ENCODE measurements at places on chromosomes 5 and 9.

DNA sequence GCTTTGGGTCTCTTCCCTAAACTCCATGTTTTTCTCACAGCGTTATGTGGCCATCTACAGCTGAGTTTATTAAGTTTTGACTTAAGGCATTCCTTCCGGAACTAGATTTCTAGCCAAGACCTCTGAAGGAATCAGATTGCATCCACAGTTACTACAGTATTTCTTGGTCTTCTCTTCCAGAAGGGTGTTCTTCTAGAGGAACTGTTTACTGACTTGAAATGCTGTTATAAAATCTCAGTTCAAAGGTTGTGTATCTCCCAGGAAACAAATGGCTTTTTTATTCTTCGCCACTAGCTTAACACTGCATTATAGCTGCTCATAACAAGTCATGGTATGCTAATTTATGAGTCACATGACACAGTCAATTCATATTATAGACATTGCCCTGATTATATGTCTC lies 55.3 kb upstream of the RAD23B start:
- no peak for DNase-seq

GRCh38 chr9:7178729-7179128 lies 421.0 kb downstream of the KDM4C start:
- no peak for DNase-seq

DNA sequence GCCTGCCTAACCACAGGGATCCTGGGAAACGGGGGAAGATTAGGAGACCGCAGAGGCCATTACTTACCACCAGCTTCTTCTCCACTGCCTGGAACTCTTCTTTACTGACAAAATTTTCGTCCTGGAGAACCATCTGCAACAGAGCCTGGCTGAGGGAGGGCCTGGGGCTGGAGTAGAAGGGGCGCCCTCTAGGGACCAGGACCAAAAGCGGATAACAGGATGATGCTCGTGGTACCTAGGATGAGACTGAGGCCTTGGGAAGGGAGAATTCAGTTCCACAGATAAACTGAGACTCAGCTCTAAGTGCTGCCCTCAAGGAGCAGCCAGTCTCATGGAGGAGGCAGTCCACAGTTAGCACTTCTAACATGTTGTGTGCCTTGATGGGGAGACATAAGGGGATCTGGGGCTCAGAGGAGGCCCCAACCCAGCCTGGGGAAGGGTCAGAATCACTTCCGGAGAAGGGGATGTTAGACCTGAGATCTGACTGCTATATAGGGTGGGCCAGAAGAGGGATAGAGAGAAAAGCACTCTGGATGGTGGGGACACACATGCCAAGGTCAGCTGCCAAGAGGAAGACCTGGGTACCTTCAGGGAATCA lies 1.2 kb downstream of the SPATA24 start:
- DNase-seq: no peak

DNA sequence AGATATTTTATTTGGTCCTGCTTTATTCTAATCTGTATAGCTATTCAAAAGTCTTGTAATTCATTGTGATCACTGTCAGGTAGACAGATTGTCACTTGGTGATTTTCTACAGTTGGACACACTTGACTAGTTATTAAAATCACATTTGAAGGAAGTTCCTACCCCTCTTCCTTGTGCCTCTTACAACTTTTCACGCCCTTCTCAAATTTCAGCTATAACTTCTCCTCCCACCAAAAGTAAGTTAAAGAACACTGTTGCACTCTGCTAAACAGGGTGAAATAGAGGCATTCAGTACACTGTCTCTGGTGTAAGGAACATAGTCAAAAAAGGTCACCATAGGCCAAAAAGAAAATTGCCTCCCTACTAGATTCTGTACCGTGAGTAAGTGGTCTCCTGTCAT lies 142.1 kb upstream of the POU5F2 start:
- DNase-seq: no peak

DNA sequence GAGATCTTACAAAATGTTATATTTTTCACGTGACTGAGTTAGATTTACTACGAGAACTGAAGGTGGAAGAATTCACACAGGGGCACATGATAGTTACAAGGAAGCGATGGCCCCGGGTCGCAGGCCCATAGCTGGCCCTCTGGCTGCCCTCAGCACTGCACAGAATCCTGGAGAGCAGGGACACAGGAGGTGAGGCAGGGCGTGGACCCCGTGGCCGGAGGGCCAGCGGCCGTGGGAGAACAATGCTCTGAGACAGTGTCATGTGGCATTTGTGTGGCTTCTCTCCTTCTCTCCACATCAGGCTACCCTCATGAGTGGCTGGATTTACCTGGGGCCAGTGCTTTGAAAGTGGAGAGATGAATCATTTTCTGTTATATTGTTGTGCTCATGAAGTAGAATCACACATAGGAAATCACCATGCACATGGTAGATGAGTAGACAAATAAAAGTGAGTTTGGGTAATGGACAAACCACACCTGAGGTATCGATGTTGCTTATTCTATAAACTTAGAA lies 89.5 kb downstream of the ICE1 start:
- DNase-seq: no peak

- DNase-seq: no peak
These were observed 40.9 kb downstream of the CMYA5 start for GRCh38 chr5:79730564-79730963.

- no peak for DNase-seq
These were observed 81.9 kb upstream of the ADAMTS2 start for GRCh38 chr5:179427032-179427675.

DNA sequence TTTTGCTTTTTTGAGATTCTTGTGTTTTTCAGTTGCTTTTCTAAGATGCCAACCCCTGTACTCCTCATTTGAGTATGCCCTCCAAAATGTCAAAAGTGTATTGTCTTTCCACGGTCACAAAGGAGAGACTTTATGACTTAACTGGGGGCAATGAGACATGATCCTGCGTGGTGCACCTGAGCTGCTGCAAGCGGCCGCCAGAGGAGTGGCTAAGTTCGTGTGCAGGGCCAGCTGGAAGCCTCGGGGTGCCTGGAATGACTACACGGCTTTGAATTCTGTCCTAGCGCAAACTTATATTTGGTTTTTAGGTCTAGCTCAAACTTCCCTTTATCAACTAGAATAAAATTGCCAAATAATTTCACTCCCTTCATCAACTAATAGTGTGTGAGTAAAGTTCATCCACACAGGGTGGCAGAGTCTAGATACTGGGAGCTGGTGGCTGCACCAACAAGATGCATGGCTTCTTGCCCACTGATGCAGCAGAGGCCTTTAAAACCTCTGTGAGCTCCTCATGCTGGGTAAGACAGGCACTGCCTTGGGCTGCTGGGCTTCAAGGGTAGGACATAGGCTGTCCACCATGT lies 4.7 kb downstream of the GADD45G start:
- DNase-seq: no peak

DNA sequence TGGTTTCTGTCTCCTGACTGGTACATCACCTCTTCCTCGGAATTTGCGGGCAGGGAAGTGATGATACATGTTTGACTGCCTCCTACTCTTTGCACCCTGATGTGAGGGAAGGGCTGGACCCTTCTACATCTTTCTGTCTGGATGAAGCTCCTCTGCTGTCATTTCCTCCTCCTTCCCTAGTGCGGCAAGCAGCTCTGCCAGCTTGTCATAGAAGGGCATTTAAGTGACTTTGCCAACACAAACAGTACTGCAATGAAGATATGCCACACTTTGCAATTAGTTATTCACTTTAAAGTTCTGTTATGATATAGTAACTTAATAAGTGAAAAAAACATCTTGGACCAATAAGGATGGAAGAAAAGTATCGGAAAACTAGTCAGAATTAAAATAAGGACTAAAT lies 48.5 kb upstream of the ABL1 start:
- DNase-seq: no peak

- DNase-seq: no peak
These were observed 23.8 kb upstream of the IQGAP2 start for GRCh38 chr5:76379316-76379715.
